GM04503 (cell line): ENCODE measurements at places on chromosomes 4 and X.
A peak's percentile ranks its signal among the peaks of the same experiment; 100 is the strongest.

DNA sequence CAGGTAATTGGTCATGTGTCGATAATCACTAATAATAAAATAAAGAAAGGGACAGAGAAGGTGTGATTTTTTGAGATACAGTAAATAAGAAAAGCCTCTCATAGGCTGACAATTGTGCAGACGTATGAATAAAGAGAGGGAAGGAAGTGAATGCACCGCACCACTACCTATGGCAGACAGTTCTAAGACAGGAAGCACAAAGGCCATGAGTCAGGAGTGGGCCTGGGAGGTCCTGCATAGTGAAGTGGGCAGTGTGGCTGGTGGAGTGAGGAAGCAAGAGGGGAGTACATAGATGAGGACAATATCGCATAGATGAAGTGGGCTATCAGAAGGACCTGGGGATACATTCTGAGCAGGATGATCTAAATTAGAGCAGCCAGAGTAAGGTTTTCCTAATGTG, 75.6 kb downstream of the BMP3 start:
- no peak for DNase-seq

- no peak for DNase-seq
Measured at GRCh38 chr4:184662236-184662635, 12.7 kb downstream of the PRIMPOL start.

DNA sequence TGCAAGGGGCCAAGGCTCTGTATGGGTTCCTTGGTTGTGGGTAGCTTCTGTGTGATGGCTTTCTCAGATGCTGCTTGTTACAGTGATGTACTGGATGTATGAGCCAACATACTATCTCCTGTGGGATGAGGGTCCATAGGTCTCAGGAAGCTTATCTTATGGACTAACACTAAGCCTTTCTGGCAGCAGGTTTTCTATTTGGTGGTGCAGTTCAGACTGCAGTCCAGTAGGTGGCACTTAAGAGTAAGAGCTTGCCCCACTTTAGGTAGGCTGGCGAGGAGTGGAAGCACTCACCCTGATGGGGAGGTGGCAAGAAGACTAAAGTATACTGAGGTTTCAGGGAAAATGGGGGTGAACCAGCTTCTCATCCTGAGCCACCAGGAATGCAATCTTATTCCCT, 306.7 kb upstream of the MAOA start:
- DNase-seq = no peak

GRCh38 chr4:13218326-13218958, 265.7 kb downstream of the RAB28 start:
- no peak for DNase-seq

- DNase-seq = peak; percentile 10
Measured at GRCh38 chr4:140103676-140104075, 50.3 kb downstream of the MAML3 start.

- no peak for DNase-seq
Measured at GRCh38 chrX:10049236-10049635, 82.1 kb downstream of the CLDN34 start.

DNA sequence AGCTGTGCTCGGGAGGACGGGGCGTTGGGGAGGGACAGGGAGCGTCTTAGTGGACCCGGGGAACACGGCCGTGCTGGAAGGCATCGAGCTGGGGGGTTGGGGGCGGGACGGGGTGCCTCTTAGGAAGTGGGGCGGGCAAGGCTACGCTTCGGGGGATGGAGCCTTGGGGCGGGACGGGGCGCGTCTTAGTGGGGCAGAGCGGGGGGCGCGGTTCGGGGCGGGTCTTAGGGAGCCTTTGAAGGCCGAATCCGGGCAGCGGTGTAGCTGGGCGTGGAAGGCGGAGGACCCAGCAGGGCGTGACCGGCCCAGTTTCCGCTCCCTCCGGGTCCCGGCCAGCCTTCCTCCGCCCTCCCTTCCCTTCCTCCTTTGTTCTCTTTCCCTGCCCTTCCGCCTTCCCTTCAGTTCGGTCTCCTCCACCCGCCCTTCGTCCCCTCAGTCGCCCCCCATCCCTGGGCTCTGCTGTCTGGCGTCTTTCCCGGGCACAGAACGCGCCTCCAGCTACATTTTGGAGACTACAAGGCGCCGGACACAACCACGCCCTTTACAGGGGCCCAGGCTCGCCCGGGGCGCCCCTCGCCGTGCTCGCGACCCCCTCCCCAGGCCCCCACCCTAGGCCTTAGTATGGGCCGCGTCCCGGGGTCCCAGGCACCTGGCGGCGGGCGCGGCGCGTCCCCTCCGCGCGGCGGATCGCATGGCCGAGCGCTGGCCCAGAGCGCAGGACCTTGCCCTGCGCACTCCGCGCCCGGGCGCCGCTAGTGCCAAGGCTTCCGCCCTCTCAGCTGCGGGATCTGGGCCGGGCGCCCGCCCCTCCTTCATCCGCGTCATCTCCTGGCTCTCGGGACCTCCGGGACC, at the start of gene ARSD:
ARSD (minus strand) TSS at position 757 of the 852 bp plus-strand sequence; CDS start at position 693, 64 bp downstream.
- peak; percentile 69 for DNase-seq

GRCh38 chrX:103453655-103454054, 65.6 kb downstream of the RAB40A start:
- DNase-seq = peak; percentile 75

GRCh38 chr4:147078875-147079658, 133.4 kb upstream of the TTC29 start:
- no peak for DNase-seq

GRCh38 chrX:155215443-155216178, 649 bp upstream of the VBP1 start:
- DNase-seq = no peak

- no peak for DNase-seq
Measured at GRCh38 chr4:185335579-185335978, 60.1 kb downstream of the LRP2BP start.

GRCh38 chr4:143431526-143432257, 81.8 kb upstream of the SMARCA5 start:
- no peak for DNase-seq

GRCh38 chrX:69069086-69069445, 96.2 kb downstream of the PJA1 start:
- DNase-seq = no peak

DNA sequence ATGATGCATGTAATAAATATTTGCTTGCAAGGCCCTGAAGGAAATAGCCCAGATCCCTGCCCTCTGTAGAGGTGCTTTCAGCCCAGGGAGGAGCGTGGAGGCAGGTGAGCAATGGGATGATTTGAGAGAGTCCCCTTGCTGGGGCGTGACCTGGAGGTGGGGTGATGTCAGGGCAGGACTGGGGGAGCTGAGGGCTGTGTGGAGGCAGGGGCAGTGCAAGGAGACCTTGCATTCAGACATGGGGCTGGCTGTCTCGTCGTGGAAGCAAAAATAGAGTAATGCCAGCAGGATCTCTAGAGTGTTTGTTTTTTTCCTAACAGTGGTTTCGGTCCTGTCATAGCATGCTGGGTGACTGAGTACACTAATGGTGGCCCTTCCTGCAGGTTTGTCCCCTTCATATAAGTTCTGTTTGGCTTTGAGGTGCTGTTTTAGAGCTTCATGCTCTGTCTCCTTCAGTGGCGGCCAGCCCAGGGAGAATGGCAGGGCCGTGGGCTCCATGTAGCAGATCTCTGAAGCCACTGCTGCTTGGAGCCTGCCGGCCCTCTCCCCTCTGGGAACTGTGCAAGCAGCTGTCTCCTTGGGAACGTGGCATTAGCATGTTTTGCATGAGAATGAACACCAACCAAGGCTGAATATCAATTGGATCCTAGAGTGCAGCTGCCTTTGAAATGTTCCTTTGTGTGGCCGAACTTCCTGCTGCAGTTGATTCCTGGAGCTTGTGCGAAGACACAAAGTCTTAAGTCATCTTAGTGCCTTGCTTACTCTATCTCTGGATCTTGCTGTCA, 39.3 kb upstream of the CLDN34 start:
- no peak for DNase-seq

DNA sequence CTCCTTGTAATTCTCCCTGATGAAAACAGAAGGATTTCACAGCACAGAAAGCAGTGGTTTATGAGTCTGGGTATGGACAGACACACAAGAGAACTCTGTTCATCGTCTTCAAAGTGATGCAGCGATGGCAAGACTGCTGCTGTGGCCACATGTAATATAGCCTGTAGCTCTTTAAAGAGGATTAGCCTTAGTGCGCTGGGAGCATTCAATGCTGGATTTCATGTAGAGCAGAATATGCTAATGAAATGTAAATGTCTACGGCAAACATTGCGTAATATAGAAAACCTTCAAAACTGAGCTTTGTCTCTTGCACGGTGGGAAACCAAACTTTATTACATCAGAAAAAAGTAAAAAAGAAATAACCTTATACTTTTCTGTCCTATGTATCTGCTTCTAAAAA, 42.9 kb downstream of the ALPK1 start:
- no peak for DNase-seq

DNA sequence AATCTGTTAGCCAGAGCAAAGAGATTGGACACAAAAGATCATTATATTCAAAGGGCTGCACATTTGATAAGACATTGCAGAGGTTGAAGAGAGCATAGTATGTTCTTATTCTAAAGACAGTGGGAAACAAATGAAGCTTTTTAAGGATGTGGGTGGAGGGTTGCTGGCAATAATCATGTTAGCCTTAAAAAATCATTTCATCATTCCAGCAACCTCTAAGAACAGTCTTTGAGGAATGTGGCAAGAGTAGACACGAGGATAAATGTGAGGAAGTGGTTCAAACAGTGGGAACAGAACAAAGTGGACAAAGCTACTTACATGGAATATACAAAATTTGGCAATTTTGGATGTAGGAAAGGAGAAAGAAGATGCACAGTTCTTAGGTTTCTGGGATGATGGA, 167.3 kb upstream of the SPRY1 start:
- no peak for DNase-seq

DNA sequence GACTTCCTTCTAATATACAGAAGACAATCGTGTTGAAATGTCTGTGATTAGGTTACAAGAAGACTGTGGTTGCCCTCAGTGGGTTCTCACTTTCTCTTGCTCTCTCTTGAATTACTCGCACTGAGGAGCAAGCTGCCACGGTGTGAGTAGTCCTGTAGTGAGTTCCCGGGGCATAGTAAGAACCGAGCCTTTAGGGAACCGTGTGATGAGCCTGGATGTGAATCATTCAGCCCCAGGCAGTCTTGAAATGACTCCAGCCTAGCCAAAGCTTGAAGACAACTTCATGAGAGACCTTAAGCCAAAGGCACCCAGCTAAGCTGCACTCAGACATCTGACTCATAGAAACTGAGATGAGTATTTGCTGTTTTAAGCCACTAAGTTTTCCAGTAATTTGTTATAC, 292.7 kb downstream of the SPOCK3 start:
- DNase-seq = no peak

DNA sequence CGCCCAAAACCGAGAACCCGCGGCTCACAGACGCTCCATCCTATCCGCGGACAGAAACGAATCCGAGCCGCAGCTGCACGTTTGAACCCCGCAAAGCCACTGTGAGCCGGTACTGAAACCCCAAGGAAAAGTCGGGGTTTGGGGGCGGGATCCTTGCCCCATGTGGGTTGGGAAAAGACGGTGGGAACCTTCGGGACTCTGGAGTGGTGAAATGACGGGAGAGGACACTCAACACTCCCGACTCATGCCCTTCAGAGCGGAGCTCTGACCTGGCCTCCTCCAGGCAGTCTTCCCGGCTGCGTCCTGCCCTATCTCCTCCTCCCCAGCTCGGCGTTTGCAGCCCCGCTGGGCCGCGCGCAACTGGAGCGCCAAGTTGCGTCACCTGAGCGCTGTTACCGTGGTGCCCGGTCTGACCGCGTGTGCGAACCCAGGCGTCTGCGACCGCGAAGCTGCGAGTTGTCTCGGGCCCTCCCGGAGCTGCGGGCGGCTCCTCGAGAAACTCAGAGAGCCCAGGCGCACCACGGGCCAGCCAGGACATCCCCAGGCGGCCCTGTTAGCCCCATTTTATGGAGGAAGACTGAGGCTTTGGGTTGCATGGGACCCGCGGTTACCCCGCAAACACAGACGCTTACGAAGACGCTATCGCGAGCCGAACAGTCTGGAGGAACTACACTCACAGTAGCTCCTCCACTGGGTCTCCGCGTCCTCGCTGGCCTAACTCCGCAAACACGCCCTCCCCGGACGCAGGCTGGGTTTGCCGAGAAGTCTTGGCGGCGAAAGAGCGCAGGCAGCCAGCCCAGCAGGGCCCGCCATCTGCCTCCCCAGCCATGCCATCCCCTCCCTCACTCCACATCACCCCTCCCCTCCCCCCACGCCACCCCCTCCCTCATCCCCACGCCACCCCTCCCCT, 20.3 kb upstream of the HMX1 start:
- no peak for DNase-seq

DNA sequence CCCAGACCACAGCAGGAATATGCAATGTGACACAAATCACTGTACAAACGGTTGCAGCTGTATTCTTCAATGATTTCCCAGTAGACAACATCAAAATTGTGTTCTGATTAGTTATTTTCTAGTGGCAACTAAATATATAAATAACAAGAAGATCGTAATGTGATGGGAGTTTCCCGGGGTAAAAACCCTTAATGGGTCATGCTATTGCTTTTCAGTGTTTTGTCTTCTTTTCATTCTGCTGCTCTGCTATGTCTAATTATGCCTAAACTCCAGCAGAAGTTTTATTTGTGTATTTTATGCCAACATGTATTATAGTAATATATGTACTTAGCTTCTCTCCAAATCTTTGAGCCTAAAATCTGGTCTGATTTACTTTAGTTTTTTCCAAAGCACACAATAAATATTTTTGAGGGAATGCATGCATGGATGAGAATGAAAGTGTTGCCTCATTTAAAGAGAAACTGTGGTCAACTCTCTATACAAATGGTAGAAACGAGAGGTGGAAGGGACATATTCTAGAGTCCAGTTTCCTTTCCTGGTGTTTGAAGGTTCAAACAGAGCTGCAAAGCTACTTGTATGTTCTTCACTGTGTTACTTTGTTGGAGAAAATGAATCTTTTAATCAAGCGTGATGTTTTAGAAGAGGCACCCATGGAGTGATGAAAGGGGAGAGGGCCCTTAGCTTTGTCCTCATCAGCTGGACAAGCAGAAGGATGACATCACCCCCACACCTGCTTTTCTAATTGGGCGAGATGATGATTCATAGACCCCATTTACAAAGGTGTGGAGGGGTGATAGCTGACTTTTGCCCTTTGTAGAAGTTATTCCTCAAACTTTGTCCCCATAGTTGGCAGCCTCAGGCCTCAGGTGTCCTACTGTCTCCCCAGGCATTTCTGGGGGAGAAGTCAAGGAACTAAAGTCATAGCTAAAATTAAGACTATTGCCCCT, 129.7 kb downstream of the FRAS1 start:
- DNase-seq = no peak

DNA sequence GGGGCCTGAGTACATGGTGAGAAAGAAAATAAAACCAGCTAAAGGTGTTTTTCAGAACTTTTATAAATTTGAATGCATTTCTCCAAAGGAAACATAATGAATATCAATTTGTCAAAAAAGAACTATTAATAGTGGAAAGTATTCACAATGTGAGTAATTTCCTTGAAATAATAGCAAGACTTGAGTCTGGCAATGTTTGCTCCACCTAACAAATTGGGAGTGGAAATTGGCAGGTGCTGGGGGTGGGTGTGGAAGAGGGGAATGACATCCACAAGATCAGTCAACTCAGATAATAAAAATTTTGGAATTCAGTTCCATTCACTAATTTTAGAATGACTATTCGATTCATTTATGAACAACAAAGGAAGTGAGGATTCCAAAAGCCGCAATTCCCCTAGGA, 884.8 kb upstream of the SLIT2 start:
- DNase-seq = no peak
